Stimulated activated CD8-positive, alpha-beta memory T cell treated with anti-CD3 and anti-CD28 coated beads, Interleukin-2, amount 100 ng/mL, for 48 hours (primary cell): ENCODE measurements at places on chromosomes 4 and X.

GRCh38 chr4:53587135-53587534, 4.2 kb downstream of the LNX1 start:
- no peak for DNase-seq

- no peak for DNase-seq
Measured at GRCh38 chr4:57993944-57994343, 883.8 kb upstream of the IGFBP7 start.

DNA sequence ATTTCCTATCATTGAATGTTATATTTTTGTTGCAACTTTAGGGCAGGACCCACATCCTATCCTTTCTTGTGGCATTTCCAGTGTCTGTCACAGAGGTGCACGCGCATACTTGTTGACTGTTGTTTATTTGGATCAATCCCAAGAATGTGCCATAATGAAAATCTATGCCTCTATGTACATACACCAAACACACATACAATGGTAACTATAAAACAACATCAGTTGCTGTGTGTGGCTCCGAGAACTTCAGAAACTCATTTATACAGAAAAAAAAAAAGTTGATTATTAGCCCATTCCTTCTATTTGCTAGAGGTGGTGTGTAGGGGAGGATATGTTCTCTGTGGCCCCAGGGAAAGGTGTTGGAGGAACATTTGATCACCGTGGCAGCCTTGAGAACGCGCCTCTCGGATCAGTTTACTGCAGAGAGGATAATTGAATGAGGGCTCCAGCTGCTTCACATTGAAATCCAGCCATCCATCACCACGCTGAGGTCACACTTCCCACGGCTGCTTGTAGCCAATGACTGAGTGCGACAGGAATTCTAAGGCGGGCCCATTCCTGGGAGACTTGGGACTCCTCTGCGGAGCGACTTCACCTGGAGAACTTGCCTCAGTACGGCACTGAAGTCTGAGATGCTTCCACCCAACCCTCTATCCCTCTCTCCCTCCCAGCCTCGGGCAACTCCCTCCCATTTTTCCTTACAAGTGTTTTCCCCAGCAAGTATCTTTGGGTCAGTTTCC, 19.5 kb downstream of the SMPX start:
- DNase-seq = no peak

GRCh38 chr4:79823148-79823763, 249.8 kb downstream of the ANTXR2 start:
- no peak for DNase-seq

DNA sequence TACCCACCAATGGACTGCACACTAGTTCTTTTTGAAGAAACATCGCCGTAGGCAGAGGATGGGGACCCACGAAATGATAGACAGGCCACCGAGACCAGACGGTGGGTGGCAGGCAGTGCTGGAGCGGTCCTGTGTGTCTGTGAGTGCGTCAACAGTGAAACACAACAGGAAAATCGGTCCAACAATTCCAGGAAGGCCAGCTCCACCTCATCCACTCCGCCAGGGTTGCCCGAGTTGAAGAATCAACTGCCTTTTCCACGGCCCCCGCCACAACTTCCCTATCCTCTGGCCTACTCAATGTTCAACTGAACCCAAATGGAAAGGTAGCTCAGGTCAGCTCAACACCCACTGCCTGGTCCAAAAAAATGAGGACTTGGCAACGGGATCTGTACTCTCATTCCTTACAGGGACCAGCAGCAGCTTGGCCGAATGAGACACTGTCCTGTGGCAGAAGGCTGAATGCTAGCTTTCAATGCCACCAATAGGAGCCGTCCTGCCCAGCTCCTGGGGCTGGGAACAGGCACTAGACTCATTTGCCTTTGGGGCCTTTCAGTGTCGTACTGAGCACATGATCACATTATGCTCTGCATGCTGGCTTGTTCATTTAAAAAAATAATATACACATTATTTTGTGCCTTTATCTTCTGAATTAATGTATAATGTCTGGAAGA, 43.5 kb downstream of the MID1 start:
- DNase-seq = no peak

DNA sequence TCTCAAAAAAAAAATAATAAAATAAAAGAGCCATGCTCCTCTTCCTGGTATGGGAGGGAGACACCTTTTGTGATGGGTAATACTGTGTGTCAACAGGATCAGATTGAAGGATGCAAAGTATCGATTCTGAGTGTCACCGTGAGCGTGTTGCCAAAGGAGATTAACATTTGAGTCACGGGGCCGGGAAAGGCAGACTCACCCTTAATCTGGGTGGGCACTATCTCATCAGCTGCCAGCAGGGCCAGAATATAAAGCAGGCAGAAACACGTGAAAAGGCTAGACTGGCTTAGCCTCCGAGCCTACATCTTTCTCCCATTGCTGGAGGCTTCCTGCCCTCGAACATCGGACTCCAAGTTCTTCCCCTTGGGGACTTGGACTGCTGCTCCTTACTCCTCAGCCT, 95.4 kb downstream of the SHOX start:
- DNase-seq = no peak

GRCh38 chr4:152360045-152360410, 175.9 kb downstream of the FBXW7 start:
- DNase-seq = no peak

DNA sequence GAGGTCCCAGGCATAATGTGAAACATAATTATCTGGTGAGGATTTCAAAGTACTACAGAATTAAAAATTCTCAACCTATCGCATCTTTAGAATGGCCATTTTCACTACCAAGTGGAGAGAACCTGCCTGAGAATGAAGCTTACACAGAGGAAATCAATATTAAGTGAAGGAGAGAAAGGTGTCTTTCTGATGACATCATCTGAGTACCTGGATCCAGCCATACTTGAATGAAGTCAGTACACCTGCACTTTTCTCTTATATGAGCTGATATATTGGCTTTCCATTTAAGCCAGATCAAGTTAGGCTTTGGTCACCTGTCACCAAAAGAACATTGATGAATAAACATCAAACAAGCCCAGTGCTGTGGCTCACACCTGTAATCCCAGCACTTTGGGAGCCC, 118.9 kb upstream of the MED14 start:
- no peak for DNase-seq

GRCh38 chr4:16532240-16532970, 306.1 kb upstream of the TAPT1 start:
- no peak for DNase-seq

DNA sequence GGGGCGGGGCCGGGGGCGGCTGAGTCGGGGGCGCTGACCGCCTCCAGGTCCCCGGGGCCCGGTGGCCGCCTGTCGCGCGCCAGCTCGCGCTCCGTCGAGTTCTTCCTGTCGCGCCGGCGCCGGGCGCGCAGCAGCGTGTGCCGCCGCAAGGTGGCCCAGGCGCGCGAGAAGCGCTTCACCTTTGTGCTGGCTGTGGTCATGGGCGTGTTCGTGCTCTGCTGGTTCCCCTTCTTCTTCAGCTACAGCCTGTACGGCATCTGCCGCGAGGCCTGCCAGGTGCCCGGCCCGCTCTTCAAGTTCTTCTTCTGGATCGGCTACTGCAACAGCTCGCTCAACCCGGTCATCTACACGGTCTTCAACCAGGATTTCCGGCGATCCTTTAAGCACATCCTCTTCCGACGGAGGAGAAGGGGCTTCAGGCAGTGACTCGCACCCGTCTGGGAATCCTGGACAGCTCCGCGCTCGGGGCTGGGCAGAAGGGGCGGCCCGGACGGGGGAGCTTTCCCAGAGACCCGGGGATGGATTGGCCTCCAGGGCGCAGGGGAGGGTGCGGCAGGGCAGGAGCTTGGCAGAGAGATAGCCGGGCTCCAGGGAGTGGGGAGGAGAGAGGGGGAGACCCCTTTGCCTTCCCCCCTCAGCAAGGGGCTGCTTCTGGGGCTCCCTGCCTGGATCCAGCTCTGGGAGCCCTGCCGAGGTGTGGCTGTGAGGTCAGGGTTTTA, 1.5 kb downstream of the ADRA2C start:
- DNase-seq = no peak
